T1000 (cell line): ENCODE measurements at places on chromosomes 7 and 10.

GRCh38 chr7:38070718-38071117, 107.3 kb upstream of the STARD3NL start:
- DNase-seq: no peak

DNA sequence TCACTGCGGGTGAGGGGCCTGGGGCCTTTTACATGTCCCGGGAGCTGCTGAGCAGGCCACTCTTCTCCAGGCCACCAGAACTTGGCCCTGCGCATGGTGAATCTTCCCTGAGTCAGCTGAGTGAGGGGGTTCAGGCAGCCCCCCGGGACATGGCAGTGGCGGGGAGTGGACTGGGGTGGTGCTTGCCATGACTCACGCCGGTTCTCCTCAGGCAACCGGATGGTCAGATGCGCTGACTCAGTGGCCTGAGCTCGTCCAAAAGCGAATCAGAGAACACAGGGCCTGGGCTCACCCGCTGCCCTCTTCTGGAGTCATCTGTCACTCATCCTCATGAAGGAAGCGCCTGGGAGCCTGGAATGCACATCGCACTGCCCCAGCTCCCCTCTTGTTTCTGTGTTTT, 33.5 kb downstream of the HTRA1 start:
- DNase-seq: peak; percentile 64

- DNase-seq: no peak
Measured at GRCh38 chr7:139972029-139972428, 90.7 kb downstream of the PARP12 start.

DNA sequence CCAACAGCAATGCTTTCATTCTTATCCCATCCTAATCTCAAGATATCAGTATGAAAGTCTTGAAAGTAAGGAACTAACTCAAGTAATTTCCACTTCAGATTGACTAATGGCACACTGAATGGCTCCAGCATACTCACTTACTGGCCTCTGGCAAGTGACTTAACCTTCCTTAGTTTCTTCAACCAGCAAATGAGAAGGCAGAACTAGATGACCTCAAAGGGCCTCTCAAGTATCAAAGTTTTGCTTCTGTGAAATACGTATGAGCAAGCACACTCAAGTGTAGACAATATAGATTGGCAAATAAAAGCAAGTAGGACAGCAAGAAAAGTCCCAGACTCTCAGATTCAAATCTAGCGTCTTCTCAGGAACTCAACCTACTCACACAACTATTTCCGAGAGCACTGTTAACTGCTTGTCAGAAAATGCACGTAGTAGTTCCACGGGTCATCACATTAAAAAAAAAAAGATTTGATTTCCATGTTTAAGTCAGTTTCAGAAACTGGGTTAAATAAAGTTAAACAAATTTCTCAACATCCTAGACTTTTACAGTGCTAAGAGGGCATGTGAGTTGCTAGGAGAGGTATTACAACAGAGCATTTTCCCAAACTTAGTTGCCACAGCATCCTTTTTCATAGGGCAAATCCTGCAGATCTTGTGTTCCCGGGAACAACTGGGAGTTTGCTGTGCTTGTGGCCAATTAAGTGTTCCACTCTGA, 276.9 kb upstream of the KLF14 start:
- DNase-seq: no peak

DNA sequence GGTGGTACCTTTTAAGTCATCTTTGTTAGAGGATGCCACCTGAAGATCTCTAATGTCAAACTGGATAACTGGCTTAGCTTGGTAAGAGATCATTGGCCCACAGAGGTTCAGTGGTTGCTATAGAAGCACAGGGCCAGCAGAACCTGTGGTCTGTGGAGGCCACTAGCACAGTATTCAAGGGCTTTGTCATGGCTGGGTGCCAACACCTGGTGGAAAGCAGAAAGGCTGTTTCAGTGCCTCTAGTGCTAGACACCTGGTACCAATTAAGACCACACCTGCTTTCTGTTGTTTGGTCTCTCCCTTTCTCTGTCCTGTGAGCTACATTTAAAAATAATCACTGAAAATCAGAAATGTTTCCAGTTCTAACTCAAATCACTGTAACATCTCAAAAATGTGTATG, 10.0 kb upstream of the PCGF5 start:
- DNase-seq: no peak

DNA sequence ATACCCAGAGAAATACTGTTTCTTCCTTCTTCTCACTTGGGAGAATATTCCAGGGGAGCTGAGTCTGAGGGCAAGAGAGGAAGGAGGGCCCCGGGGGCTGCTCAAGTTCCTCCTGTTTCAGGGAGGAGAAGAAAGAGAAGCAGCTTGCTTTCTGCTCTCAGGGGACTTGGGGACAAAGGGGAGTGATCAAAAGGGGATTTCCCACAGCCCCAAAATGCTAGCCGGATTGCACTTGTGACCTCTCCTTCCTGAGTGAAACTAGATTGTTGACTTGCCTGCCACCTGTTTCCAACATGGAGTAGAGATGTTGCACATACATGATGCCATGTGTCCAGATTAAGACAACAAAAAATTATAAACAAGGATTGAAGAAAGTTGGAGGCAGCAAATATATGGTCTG, 28.7 kb upstream of the PDCD4 start:
- no peak for DNase-seq

- no peak for DNase-seq
Measured at GRCh38 chr7:106417273-106417902, 132.6 kb upstream of the NAMPT start.

- DNase-seq: no peak
Measured at GRCh38 chr10:44325157-44325556, 59.7 kb downstream of the CXCL12 start.

DNA sequence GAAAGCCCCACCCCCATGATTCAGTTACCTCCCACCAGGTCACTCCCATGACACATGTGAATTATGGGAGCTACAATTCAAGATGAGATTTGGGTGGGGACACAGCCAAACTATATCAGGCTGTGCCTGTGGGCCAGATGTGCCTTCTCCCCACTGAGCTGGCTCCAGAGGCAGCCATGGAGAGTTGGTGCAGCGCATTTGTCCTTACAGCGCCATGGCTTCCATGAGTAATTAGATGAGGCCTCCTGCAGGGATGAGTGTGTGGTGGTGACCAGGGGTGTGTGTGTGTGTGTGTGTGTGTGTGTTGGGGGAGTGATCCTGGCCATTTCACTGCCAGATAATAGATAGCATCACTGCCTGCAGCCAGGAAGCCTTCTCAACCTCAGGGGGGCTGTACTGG, 94.6 kb downstream of the FANK1 start:
- DNase-seq: no peak

- no peak for DNase-seq
Measured at GRCh38 chr7:107631588-107632491, 28.8 kb upstream of the SLC26A4 start.

GRCh38 chr10:5683065-5683464, 1.6 kb upstream of the TASOR2 start:
- no peak for DNase-seq
